Transverse colon (tissue), 4 donors: ENCODE measurements at places on chromosomes 16 and 17. TPM values are rescaled to one million over a fixed set of nuclear protein-coding genes. Genes with fewer than 3 reads are reported as not detected.
A peak's percentile ranks its signal among the peaks of the same experiment; 100 is the strongest.

The CLEC18B gene
- 0.32 TPM for total RNA-seq

The FLII gene
- 919 TPM for total RNA-seq

The KRT24 gene
- 0.64 TPM for total RNA-seq

The DLX4 gene
- total RNA-seq, result not detected

The TUBD1 gene
- total RNA-seq, result 2.2 TPM

The SEZ6L2 gene
- 3.0 TPM for total RNA-seq

- DNase-seq, result no peak
These were observed 229.2 kb downstream of the SHISA9 start for GRCh38 chr16:13130586-13130985.

DNA sequence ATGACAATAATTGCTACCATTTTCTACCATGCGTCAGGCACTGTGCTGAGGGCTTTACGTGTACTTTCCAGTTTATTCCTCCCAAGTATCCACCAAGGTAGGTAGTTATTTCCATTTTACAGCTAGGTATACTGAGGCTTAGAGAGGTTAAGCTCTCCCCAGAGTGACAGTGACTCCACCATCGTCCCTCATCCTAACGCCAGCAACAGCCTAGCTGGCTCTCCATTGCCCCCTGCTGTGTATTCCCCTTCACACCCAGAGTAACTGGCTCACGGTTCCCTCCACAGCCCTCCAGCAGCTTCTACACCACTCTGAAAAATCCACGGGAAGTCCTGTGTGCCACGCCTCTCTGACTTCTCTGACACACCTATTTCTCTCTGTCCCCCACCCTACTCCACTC is 7.1 kb upstream of the ASGR1 start:
- no peak for DNase-seq

DNA sequence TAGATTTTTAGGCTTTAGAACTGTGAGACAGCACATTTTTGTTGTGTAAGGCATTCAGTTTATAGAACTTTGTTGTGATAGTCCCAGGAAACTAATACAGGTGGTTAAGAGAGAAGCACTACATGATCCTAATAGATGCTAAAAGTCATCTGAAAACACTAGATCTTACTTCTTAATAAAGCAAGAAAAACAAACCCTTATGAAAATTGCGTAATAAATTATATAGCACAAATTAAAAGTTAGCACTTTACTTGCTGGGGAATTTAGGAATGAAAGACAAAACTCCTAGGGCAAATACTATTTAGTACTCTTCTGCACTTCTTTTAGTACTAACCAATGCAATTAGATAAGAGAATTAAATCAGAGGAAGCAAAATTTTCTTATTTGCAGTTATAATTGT is 163.3 kb upstream of the SHISA6 start:
- DNase-seq, result no peak

- DNase-seq, result no peak
These were observed 11.6 kb upstream of the GOSR2 start for GRCh38 chr17:46911311-46911710.

DNA sequence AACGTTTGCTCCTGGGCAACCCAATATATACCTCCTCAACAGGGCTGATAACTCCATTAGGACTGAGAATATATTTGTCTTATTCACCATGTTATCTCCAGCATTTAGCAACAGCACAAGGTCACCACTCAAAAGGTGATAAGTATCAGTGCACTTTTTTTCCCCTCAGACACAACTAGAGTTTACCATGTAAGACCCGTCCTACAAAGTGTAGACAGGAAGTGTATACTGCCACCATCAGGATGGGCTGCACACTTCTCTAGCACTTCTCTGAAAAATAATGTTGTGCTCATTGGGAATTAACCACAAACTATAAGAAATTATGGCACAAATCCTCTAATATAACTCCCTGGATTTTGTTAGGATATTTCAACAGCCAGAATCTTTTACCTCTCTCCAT is 5.7 kb upstream of the VAT1L start:
- no peak for DNase-seq

DNA sequence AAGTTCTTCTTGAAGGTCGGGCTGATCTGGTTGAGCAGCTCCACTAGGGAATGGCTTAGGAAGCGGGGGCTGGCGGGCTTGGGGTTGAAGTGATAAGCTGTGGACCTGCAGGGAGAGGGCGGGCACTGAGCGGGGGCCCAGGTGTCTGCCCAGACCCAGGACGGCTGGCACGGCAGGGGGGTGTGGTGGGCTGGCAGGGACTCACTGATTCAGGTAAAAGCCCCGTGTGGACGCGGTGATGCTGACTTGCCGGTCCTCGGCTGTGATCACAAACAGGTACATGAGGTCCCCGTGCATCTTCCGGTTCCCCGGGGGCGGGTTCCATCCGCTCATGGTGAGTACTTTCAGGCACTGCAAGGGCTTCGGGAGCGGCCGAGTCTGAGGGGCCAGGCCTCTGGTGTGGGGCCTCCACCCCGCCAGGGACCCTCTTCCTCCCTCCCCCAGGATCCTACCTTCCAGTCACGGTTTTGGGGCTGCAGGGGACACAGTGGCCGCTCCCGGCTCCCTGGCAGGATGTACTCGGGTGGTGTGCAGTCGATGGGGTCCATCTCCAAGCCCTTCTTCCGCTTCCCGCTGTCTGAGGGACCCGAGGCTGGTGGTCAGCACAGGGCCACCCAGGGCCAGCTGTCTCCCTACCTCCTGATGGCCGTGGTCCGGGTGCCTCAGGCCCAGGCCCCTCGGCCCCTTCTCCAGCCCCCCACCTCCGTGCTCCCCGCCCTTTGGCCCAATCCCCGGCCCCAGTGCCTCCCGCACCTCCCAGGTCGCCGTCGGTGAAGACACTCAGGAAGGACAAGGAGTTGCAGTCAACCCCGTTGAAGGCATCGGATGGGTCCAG is 10.2 kb downstream of the CLUH start:
- DNase-seq, result no peak

DNA sequence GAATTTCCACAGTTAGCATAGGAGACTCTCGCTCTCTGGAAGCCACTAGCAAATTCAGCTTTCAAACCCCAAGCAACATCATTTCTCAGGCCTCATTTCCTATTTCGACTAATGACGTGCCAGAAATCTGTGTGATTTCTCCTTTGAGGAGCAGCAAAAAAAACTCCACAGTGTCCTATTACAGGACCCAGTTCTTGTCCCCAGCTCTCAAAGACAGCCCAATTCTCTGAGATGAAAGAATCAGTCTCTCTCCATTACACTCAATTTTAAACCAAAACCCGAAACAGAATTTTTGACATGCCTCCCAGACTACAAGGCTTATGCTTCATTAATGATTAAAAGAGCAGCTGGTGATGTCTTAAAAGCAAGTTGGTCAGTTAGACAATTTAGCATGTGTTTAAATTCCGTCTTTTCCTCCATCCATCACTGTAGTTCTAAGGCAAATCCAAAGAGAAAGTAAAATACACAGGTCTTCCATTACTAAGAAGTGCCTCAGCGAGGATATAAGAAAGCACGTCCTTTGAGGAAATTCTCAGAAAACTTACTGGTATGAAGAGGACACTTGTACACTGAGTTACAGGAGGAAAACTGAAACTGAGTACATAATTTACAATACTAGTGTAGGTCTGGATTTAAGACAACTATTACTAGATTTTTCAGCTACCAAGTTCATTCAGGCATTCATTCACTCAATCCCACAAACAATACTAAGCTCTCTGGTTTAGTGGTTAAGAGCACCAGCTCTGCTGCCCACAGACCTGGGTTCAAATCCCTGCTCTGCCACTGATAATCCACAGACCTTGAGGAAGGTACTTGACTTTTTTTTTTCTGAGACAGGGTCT is 12.5 kb downstream of the TOM1L2 start:
- no peak for DNase-seq

- DNase-seq, result no peak
These were observed 159.5 kb upstream of the CACNG5 start for GRCh38 chr17:66675273-66675990.

DNA sequence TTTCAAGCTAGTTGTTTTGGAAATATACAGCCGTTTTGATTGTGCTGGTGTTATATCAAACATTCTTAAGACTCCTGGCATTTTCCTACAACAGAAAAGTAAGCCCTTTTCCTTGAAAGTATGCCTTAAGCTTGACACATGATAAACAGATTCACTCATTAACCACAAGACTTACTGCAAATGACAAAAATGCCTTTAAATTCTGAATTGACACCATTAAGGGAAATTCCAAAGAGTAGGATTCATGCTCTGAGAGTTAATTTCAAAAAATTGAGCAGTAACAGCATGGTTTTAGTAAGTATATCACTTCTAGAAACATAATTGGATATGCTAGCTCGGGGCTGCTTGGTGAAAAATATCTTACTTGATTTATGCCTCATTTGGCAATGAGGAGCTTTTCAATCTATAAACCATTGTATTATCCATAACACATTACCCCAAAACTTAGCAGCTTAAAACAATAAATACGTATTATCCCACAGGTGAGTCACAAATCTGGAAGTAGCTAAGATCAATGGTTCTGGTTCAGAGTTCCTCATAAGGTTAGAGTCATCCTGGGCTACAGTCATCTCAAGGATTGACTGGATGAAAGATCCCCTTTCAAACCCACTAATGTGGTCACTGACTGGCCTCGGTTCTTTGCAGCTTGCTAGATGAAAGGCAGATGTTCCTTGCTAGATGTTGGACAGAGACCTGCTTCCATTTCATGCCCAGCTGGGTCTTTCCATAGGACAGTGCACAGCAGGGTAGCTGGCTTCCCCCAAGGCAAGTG is 8.2 kb upstream of the PHAF1 start:
- DNase-seq, result no peak

GRCh38 chr17:5883775-5884665 is 186.2 kb upstream of the WSCD1 start:
- DNase-seq, result no peak

GRCh38 chr16:28218109-28218508 is 6.3 kb upstream of the XPO6 start:
- peak; percentile 27 for DNase-seq

GRCh38 chr16:82360024-82360783 is 190.2 kb upstream of the MPHOSPH6 start:
- no peak for DNase-seq

DNA sequence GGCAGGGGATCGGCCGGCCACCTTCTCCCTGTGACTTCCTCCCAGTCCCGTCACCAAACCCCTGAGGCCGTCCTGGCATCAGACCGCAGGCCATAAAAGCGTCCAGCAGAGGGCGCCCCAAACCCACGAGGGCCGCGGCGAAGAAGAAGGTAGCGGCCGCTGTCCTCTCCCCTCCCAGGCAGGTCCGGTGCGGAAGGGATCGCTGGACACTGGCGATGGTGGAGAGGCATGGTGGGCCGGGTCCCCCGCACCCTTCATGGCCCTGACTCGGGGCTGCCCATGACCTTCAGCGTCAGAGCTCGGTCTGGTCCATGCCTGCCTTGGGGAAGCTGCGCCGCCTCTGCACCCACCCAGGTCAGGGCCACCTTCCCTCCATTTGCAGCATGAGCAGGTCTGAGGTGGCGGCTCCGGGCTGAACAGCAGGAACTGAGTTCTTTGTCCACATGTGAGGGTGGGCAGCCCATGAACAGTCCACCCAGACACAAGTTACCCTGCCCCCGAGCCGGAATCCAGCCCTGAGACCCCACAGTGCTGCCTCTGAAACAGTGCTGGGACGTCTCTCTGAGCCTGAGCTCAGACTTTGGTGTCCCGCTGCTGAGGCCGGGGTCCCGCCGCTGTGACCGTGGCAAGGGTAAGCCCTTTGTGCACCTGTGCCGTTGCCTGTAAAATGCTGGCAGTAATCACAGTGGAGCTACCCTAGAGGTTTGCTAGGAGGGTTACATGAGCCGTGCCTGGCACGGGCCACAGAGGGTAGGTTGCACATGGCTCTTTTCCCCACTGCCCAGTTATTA is 40.8 kb upstream of the CMIP start:
- peak; percentile 91 for DNase-seq

- no peak for DNase-seq
These were observed 132.6 kb downstream of the RAB11FIP4 start for GRCh38 chr17:31523862-31524730.

- DNase-seq, result no peak
These were observed 11.9 kb downstream of the STAC2 start for GRCh38 chr17:39213852-39214251.

GRCh38 chr17:29573558-29573869 is 5.0 kb downstream of the TP53I13 start:
- no peak for DNase-seq
